ENCODE measurements at places on chromosomes 6 and 20.

GRCh38 chr20:59678288-59678687 lies 73.9 kb downstream of the PHACTR3 start:
- no peak for DNase-seq

DNA sequence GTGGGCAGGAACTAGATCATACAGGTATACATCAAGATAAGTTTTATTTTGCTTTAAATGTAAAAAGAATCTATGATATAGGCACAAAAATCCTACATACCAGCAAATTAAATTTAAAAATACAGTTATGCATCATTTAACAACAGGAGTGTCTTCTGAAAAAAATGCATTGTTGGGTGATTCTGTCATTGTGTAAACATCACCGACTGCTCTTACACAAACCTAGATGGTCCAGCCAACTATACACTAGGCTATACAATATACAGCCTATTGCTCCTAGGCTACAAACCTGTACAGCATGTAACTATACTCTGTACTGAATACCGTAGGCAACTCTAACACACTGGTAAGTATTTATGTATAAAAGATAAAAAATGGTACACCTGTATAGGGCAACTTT lies 139.4 kb downstream of the RNGTT start:
- no peak for DNase-seq

GRCh38 chr20:43832096-43832816 lies 82.4 kb upstream of the TOX2 start:
- no peak for DNase-seq

DNA sequence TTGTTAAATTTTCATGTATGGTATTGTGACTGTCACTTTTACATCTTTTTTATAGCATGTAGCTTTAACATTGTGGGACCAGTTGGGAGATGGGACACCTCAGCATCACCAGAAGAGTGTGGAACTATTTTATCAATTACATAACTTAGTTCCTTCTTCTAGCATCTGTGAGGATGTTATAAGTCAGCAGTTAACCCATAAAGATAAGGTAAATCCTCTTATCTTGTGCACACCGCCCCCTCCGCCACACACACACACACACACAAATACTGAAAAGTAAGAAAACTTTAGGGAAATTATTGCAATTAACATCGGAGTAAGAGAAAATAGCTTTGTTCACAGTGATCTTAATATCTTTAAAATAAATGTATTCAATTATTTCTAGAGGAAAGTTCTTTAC lies 60.9 kb downstream of the PGM3 start:
- no peak for DNase-seq

- no peak for DNase-seq
Measured at GRCh38 chr20:50127587-50128519, 14.9 kb upstream of the UBE2V1 start.

DNA sequence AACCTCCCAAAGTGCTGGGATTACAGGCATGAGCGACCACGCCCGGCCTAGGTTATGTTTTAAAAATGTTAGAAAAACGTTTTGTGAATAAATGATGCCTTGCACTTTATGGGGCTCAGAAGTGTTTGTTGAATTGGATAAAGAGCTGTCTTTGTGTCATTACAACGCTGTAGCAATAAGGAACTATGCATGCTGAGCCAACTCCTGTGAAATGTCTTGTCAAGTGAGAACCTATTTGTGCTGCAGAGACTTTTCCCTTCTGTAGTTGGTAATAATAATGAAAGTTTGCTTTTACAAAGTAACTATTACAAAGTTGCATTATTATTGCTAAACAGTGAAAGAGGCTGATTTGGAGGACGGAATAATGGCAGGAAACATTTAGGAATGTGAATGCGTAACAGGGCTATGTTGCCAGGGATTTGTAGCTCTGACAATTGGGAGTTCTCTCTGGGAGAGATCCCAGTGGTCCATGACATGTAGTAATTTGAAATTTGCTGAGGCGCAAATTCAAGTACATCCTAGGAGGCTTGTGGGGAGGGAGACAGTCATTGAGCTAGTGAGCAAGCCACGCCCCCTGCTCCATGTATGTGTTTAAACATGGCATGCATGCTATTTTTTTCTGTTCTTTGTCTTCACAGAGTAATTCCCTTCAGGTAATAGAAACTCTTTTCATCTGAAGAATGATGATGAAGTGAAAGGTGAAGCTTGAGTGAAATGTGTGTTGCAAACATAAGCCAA lies 16.8 kb upstream of the BICRAL start:
- DNase-seq: no peak

GRCh38 chr6:110178626-110179405 lies 654 bp downstream of the WASF1 start:
- DNase-seq: peak; percentile 58

GRCh38 chr6:169098116-169098515 lies 155.5 kb downstream of the THBS2 start:
- no peak for DNase-seq

DNA sequence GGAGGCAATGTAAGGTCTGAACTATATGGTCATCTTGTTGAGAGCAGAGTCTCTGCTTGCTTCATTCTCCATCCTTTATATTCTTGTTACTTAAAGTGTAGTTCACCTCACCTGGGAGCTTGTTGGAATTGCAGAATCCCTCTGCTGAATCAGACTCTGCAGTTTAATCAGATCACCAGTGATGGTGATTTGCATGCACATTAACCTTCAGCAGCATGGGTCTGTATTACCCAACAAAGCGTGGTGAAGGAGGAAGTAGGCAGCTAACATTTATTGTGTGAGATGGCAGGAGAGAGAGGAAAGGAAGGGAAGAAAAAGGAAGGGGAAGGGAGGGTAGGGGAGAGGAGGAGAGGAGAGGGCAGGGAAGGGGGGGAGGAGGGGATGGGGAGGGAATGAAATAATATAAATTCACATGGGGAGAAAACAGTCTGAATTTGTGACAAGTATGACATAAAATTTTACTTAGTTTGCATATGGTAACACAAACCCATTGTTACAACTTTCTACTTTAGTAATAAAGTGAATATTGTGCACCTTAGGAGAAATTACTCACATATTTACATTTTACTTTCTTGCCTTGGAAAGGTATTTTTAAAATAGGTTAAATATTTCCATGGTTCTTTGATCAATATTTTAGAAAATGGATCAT lies 740.7 kb downstream of the DHX35 start:
- DNase-seq: no peak

- DNase-seq: no peak
Measured at GRCh38 chr6:51856508-51856907, 230.9 kb downstream of the PKHD1 start.

DNA sequence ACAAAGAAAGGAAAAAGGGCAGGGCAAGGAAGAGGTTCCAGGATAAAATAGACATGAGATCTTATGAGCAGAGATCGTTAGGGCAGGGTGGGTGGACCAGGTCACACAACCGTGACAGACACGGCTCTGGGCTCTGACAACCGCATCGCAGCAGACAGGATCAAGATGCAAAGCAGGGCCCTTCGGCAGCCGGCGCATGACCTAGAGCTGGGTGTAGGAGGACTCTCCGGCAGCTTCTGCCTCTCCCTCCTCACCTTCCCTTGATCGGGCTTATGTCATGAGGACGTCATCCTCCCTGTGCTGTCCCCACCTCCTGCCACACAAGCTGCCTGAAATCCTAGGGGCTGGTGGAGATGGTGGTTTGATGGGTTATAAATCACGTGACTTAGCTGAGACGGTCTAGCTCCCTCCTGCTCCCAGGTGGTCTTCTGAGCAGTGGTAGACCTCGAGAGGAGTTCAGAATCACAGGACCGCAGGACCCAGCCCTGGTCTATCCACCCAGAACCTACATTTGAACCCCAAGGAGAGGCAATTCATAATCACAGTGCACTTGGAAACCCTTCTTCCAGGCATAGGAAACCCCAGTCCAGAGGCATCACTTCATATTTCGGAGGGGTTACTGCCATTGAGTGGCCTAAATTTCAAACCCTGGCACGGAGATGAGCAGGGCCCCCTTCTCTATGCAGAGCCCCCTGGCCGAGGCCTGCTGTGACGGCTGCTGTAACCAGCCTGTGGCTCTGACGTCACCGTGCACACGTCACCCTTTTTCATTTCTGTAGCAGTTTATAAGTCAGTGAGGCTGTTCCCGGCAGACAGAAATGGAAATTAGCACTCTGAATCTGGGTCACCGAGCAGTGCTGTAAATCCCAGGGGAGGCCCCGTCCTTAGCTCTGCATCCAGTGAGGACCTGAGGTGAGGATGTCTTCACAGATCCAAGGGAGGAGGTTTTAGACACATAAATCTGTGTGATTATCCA lies 8.7 kb upstream of the CCR6 start:
- no peak for DNase-seq

DNA sequence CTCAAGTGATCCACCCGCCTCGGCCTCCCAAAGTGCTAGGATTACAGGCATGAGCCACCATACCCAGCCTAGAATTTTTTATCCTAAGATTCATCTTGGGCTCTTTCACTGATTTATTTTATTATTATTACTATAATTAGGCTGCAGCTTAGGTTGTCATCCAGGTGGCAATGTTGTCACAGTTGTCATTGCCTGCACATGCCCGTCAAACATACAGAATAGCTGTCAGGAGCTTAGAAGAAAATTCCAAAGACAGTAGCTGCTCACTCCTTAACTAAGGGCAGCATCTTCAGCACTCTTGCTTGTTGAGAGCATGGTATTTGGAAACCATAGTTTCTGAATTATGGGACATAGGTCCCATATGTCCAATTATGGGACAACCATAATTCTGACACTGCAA lies 334.9 kb upstream of the AGPAT4 start:
- DNase-seq: no peak

GRCh38 chr6:170100046-170100445 lies 190.8 kb downstream of the DLL1 start:
- DNase-seq: no peak

DNA sequence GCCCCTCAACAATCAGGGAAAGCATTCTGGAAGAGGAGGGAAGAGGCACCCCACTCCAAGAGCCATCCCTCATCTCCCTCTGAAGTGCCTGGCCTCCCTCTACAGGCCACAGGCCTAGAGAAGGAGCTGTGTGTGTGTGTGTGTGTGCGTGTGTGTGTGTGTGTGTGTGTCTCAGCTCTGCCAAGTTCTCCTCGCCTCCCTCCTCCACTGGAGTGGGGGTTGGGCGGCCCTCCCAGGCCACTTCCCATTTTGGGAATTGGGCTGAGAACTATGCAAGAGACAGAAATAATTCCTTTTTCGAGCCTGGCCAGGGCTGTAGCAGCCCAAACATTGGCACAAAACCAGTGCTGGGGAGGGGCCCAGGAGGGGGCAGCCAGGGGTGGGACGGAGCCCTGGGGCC lies 35.7 kb downstream of the KCNB1 start:
- DNase-seq: peak; percentile 36

DNA sequence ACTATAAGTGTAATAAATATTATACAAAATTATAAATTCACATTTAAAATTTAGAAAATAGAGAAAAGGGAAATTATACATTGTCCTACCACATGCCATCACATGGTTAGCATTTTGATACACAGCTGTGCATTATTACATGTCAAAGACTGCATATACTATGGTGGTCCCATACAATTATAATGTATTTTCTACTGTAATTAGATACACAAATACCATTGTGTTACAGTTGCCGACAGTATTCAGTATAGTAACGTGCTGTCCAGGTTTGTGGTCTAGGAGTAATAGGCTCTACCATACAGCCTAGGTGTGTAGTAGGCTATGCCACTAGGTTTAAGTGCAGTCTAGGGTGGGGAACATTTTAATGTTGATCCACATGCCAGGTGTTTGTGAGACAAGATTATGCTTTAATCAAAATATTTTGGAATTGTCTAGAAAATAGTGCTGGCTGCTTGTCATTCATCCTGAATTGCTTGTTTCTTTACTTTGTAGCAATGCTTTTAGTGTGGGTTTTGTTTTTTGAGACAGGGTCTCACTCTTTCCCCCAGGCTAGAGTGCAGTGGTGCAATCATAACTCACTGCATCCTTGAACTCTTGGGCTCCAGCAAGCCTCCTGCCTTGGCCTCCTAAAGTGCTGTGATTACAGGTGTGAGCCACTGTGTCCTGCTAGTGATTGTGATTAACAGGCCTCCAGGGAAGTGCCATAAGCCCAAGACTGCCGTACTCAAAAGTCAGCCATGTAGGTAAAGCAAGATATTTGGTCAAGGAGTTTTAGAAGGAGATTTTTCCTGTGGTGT lies 39.0 kb downstream of the DSTN start:
- DNase-seq: no peak

DNA sequence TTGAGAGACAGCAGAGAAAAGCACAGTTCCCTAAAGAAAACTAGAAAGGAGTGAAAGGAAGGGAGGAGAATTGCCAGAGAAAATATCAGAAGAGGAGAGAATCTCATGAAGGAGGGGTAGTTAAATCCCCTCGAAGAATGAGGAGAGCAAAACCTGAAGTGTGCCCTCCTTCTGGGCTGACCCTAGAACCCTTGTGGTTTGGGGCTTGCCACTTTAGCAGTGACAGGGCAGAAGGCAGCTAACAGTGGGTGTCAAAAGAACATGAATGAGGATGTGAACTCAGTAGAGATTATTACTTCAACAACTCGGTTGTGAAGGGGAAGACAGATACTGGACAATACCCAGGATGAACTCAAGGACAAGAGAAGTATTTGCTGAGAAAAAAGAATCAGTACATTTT lies 73.6 kb downstream of the RALGAPA2 start:
- no peak for DNase-seq

- DNase-seq: peak; percentile 73
Measured at GRCh38 chr6:49550492-49551077, at the start of gene C6orf141. Gene C6orf141, plus strand, starts transcription at chr6:49550668. Its CDS starts 125 bp downstream, at chr6:49550793.

GRCh38 chr6:133341607-133342158 lies 100.5 kb downstream of the EYA4 start:
- no peak for DNase-seq

- no peak for DNase-seq
Measured at GRCh38 chr6:90369024-90369519, 72.4 kb upstream of the BACH2 start.

DNA sequence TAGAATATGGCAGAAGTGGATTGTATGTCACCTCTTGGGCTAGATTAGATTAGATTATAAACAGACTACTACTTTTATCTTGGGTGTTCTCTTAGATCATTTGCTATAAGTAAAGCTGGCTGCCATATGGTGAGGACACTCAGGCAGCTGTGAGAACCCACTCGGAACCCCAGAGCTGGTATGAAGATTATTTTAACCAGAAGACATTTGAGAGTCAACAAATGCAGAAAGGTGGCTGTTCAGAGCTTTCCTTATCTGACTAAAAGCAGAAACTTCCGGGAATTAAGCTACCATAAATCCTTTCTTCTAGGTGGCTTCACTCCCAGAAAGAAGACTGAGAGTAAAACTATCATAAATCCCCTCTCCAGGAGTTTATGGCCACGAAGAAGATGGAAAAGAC lies 91.9 kb downstream of the RNGTT start:
- peak; percentile 53 for DNase-seq

- no peak for DNase-seq
Measured at GRCh38 chr6:156396791-156397418, 380.3 kb upstream of the ARID1B start.

- peak; percentile 30 for DNase-seq
Measured at GRCh38 chr6:19736066-19736465, 101.1 kb upstream of the ID4 start.

DNA sequence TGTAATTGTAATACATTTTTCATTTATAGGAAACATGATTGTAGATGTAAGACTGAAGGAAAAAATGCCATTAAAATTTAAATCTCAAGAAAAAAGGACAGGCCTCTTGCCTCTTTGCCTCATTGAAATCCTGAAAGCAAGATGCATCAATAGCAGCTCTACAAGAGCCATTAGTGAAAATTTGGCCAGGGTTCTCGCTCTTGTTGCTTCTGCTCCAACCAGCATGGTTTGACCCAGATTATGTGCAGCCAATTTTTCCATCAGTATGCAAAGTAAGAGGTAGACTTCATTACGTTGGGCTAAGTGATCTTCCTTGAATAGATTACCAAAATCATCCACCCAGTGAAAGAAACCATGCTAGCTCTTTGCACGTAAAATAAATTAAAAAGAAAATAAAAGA lies 106.6 kb downstream of the SGK1 start:
- no peak for DNase-seq
